ENCODE measurements at places on chromosomes 12 and 14.

DNA sequence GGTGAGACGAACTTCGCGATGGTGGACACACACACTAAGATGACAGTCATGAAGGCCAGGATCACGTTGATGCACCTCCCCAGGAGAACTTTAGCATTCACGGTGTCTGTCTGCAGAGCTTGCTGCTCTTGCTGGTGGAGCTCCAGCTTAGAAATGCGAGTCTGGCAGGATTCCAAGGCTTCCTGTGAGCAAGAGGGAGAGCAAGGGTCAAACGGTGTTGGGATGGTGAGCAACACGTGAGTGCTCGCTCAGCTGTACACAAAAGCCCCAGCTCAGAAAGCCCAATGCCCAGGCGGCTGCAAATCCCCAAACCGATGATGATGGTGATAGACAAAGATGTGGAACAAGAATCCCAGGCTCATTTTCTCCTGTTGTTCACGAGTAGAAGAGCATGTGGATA, 78.8 kb downstream of the TMCC3 start:
- peak; percentile 82 for DNase-seq

- DNase-seq: no peak
Observed at GRCh38 chr12:131402781-131403396, 308.0 kb upstream of the SFSWAP start.

GRCh38 chr12:80708975-80709328, 1.5 kb downstream of the MYF6 start:
- DNase-seq: no peak

DNA sequence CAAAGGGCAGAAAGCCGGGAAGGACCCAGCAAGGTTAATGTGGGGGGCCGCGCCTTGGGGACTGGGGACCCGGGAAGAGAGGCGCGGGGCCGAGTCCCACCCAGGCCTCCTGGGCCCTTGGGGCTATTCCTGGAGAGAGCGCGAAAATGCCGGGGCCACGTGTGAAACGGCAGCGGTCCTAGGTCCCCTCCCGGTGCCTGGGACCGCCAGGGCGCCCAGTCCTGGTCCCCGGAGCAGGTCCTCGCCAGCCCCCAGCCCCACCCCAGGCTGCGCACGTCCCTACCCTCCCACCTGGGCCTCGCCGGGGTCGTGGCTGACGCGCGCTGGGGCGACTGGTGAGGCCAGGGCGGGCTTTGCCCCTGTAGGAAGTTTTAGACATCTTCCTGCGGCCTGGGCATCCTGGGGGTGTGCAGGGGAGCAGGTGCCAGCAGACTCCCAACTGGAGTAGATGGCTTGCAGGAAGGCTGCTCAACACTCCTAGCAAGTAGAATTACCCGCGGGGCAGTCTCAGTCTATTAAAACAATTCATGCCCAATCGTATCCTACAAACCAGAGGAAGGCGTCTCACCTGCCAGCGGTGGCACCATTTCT, 708 bp downstream of the FAR2 start:
- no peak for DNase-seq

DNA sequence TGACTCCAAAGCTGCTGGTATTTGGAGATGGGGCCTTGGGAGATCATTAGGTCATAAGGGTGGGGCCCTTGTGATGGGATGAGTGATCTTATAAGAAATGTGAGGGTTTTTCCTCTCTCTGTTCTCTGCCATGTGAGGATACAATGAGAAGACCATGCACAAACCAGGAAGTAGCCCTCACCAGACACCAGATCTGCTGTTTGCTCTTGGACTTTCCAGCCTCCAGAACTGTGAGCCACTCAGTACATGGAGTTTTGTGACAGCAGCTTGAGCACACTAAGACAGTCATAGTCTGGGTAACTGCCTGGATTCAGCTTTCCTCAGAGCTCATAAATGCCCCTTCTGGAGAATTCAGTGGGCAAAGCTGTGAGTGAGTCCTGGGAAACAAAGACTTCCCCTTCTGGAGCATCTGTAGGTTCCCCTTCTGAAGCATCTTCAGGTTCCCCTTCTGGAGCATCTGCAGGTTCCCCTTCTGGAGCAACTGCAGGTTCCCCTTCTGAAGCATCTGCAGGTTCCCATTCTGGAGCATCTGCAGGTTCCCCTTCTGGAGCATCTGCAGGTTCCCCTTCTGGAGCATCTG, 11.0 kb upstream of the PPP4R3A start:
- DNase-seq: no peak

DNA sequence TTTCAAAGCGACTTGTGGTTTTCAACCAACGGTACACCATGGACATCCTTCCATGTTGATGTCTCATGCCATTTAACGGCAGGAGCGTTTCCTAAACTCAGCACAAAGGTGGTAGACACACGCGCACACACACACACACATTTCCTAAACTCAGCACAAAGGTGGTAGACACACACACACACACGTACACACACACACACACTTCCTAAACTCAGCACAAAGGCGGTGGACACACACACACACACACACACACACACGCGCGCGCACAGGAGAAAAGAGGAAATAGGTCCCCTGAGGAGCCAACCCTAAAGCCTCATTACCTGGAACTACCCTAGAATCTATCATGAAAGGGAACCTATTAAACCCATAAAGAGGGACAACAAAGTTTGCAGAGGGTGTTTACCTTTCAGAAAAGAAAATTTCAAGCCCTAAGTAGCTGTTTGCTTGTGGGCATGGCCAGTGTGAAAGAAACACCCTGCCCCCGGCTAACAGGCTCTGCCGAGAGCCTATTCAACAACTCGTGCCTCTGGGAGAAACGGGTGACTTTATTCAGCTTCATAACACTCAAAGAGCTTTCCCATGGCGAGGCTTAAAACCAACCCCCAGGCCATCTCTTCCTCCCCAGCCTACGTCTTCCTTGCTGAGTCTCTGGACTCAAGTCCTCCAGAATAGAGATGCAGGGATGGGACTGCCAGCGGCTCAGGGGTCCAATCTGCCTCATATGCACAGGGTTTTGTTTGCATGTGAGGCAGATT, 31.8 kb downstream of the SLC8B1 start:
- DNase-seq: no peak

DNA sequence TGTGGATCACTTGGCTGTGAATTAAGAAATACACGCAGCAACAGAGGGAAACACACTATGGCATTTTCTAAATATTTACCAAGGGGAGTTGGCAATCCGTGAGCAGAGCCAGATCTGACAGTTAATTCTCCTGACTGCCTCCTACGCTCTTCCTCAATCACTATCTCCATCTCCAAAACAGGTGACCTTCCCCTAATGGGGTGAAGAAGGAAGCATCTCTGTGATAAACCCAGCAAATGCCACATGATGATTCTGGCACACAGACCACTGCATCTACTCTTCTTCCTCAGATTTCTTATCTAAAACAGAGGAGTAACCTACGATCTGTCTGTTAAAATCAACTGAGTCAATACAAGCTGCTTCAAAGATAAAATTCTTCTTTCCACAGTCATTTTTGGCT, 4.4 kb downstream of the SPTB start:
- no peak for DNase-seq

DNA sequence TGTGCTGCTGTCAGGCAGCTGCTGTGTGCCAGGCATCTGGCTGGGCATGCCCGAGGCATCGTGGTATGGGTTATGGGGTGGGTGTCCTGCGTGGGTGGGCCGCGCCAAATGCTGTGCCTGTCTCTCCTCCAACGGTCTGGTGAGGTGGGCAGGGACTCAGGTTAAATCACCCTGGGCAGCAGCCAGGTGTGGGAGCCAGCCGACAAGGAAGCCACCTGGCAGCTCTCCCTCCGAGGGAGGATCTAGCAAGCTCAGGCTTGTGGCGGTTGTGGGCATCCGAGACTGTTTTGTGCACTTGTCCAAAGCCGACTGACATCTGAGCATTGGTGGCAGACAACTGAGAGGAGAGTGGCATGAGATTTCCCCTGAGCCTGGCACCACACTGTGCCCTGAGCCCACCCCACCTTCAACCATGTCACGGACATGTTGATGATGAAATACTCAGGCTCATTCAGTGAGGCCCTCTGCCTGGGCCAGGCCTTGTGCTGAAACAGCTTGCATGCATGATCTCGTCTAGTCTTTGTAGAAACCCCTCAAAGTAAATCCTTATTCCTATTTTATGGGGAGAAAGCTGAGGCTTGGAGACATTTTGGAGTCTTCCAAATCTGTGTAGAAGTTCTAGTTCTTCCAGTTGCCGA, 181.8 kb upstream of the MYL2 start:
- no peak for DNase-seq

DNA sequence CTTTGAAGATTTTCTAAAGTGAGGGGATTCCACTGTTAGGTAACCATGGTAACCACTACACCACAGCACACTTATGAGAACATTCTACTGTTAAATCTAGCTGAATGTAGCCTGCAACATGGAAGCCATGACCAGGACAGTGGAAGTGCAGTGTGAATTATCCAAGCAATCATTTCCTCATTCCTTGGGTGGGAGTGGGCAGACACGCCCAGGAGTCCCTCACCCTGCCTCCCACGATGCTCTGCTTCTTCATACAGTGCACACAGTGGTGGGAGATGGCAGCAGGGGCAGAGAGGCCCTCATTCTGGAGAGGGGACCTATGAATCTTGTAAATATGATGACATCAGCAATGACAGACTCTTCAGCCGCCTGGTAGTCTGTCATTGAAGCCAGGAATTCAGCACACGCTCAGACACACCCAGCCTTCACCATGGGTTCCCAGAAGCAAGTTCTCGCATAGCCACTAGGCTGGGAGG, 70.1 kb upstream of the HOXC13 start:
- no peak for DNase-seq

DNA sequence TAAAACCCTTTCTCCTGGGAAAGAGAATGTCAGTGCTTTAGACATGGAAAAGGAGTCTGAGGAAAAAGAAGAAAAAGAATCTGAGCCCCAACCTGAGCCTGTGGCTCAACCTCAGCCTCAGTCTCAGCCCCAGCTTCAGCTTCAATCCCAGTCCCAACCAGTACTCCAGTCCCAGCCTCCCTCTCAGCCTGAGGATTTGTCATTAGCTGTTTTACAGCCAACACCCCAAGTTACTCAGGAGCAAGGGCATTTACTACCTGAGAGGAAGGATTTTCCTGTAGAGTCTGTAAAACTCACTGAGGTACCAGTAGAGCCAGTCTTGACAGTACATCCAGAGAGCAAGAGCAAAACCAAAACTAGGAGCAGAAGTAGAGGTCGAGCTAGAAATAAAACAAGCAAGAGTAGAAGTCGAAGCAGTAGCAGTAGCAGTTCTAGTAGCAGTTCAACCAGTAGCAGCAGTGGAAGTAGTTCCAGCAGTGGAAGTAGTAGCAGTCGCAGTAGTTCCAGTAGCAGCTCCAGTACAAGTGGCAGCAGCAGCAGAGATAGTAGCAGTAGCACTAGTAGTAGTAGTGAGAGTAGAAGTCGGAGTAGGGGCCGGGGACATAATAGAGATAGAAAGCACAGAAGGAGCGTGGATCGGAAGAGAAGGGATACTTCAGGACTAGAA, 6.1 kb downstream of the PNN start:
- no peak for DNase-seq

GRCh38 chr14:100738269-100738691, 11.6 kb downstream of the DLK1 start:
- DNase-seq: no peak

DNA sequence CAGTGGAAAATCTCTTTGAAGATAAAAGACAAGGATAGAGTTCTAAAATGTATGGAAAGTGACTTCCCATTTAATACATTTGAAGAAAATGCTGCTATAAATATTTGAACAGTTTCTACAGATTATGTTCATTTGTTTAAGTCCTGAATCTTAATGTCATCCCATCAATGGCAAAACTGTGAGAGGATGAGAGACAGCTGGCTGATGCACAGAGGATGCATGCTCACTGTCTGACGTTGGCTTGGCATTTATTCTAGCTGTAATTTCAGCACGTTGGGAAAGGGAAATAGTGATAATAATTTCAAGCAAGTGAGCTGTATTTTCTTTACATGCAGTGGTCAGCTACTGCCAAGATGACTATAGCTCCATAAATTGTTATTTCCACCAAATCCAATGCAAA, 40.5 kb downstream of the PPFIA2 start:
- DNase-seq: no peak

DNA sequence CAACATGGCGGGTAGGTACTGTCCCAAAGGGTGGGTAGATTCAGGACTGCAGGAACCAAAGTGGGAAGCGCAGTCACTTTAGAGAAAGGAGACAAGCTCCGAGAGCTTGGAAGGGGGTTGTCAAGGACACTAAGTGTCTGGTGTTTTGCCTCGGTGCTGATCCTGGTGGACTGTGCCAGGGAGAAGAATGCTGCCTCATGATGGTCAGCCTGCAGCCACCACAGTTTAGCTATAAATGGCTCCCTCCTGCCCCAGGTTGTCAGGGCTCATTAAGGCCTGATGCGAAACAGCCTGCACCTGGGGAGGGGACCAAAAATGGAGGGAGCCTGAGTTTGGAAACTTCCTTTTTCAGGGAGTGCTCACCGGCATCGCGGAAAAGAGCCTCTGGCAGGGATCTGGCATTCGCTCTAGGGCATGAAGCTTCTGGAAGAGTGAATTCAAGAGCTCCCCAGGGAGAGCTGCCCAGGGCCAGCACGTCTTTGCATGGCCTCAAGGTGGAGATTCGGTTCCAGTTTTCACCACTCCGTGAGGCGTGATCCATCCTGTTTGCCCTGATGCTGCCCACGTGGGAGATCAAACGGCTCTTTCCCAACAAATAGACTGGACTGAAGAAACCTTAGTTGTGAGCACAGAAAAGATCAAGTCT, 164.0 kb downstream of the FOXN3 start:
- no peak for DNase-seq

DNA sequence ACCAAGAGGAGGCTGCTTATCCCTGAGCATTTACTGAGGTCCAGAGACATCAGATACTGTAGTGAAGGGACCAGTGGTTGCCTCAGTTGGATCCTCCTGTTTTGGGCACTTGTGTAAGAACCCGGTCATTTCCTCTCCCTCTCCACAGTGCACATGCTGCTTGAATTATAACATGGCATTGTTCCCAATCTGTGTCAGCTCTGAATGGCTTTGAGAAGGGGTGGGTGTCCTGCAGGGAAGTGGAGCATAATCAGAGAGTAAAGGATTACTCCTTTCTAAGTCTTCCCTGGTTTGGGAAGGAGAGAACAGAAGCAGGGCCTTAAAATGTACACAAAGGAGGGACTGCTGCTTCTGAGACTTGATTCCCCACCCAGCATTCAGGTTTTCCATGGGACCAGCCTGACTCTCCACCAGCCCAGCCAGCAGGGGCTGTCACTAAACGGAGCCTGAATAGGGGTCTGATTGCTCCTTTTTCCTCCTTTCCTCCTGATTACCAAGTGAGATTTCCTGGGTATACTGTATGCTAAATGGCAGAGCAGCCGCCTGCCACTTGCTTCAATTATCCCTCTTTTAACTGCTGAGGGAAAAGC, 78.4 kb downstream of the NRXN3 start:
- DNase-seq: no peak

All from HuH-7.5 (cell line).